ENCODE measurements at places on chromosomes 3 and 15.

DNA sequence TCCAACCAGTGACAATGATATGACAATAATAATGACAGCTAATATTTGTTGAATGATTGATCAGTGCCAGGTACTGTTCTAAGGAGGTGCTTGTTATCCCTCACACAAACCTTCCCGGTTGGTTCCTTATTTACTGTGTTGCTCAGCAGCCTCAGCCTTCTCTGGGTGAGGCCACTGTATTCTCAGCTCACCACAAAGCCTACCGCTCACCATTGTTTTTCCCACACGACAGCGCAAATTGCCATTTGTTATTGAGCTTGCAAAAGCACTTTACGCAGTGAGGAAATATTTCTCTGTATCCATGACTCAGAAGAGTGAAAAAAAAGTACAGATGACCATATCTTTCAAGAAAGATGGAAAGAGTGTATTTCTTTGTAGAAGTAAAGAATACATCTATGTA is 49.5 kb upstream of the PDZRN3 start:
- no peak for DNase-seq

DNA sequence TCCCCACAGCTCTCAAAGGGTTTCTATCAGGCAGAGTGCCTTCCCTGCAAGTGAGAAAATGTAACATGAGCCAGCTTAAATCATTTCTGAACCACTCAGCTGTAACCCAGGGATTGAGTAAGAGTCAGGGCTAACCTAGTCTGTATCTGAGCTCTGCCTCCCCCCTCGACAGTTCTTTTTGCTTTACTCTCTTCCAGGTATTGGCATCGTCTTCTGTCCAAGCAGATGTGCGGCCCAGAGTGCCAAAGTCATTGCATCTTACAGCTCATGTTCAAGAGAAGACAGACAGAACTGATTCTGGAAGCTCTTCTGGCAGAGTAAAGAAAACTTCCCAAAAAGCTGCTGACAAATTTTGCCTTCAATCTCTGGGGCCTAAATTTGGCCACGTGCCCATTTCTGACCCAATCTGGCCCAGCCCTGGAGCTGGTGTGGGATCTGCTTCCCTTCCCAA is 74.8 kb downstream of the ABHD5 start:
- no peak for DNase-seq

- peak; percentile 54 for DNase-seq
Observed at GRCh38 chr15:100918690-100919480, at the start of gene LRRK1. Gene LRRK1 (plus strand): TSS chr15:100919357. CDS start chr15:100924633, 5,276 bp downstream.

- no peak for DNase-seq
Observed at GRCh38 chr3:160851629-160852210, 95.7 kb downstream of the PPM1L start.

- no peak for DNase-seq
Observed at GRCh38 chr3:189773056-189773455, 141.9 kb downstream of the TP63 start.

DNA sequence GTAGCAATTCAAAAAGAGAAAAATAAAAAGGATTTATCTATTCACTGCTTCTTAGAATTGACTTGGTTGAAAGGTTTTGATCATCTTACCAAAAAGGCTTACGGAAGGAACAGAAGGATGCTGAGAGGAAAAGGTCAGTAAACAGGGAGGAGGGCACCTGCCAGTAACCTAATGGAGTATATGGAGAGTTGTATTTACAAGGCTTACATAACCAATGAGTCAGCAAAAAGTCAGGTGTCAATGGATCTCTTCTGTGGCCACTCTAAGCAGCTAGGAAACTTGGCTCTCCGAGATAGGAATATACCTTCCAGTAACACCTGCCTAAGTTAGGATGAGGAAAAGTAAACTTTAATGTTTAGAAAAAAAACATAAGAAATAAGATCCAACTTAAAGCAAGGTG is 80.5 kb upstream of the PLXND1 start:
- DNase-seq: no peak

DNA sequence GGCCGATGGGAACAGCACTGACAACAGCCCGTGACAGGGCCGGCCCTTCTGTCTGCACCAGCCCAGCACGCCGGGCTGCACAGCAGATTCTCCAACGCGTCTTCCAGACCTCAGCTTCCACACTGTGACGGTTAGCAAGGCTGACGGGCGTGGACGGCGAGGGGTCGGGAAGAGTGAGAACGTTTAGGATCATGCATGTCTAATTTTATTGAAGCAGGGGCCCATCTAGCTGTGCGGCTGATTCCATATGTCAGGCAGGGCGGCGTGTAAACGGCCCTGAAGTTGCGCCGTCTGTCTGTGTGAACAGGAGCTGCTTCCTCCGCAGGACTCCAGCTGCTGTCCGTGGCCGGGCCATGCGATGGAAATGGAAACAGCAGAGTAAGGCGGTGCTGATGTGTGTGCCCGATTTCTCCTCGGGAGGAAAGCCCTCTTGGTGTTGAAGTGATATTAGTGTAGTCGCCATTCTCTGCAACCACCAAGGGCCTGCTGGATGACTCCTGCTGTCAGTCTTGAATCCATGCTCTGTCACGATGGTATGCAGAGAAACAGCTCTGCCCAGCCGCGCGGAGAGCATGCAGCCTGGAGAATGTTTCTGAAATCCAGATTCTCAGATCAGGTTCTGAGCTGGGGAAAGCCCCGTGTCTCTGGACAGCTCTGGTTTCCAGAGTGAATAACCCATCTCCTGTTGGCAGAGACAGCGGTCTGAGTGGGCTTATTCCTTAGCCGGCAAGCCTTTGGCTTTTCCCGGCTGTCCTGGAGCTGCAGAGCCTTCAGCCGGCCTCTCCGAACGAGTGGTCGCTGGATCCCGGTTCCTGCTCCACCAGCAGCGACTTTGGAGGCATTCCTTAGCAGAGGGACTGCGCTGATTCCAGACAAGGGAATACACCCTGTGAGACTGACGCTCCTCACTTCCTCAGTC is 158.1 kb upstream of the UBE3A start:
- DNase-seq: no peak
